ENCODE measurements at places on chromosomes 4 and X. TPM values are rescaled to one million over a fixed set of nuclear protein-coding genes. Genes with fewer than 3 reads are reported as not detected.

- DNase-seq: no peak
These were observed 36.4 kb upstream of the MAN2B2 start for GRCh38 chr4:6538575-6538974.

MAGEC2 gene
- not detected for total RNA-seq

DNA sequence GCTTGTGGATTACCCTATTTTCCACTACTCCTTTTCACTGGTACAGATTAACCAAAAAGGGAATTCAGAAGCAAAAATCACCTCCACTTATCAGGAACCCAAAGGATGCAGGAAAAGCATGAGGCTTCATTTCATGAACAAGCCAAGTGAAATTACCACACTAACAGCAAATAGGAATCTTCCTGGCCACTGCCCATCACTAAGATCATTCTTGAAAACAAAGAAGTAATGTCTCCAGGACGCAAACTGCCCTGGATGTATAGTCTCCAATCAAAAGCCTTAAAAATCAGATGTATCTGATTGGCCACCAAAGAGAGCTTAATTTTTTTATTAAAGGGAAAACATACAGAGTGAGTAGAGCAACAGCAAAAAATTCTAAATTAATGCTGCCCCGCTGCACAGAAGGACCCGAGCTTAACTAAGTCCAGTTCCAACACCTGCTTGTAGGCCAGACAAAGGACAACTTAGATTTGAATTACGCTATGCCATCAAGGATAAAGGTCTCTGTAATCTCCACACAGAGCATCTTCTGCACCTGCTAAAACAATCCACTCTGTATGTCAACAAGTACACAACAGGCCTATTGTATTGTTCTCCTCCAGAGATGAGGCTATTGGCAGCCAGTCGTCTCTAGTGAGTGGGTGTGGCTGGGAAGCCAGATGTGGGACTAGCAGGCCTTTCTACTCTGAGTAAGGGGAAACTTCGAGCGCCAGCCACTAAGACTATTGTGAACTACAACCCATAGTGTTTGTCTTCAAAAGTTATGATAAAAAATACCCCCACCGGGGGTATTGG, 12.4 kb downstream of the ZDHHC9 start:
- peak; percentile 90 for DNase-seq

- DNase-seq: peak; percentile 85
These were observed 1.9 kb upstream of the HAUS3 start for GRCh38 chr4:2243681-2244380.

GRCh38 chr4:1321946-1322650, 24.9 kb upstream of the UVSSA start:
- DNase-seq: no peak

- no peak for DNase-seq
These were observed 223.8 kb downstream of the CPE start for GRCh38 chr4:165602621-165603020.

Data from muscle of leg (tissue), 16 donors.